ENCODE measurements at places on chromosomes 5 and 9.
A peak's percentile ranks its signal among the peaks of the same experiment; 100 is the strongest.

DNA sequence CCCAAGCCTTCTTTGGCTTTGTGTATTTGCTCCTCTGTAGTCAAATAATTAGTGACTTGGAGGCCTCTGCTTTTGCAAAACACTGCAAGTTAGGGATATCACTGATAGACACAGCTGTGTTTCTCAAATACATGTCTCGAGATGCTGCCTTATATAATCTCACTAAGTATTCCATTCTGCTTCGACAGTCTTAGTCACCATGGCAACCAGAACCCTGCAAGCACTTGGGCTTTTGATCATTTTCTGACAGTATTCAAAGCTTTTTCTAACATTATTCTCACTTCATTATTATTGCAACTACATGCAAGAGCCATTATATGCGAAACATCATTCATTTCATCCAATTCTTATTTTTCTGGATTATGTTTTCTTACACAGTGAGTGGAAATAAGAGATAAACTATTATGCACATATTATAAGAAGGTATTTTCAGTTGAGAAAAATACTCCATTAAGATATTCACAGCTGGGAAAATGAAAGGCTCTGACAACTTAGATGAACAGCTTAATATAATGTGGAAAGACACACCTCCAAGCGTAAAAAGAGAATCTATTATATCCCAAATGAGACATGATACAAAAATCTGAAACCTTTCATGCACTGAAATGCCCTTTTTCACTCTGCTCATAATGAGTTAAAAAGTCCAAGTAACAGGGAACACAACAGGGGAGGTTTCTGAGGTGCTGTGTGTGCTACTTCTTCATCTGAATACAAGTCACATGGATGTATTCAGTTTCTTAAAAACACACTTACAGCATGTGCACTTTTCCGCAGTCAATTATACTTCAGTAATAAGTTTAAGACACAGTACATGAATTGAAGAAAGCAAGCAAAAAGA lies 93.9 kb downstream of the SCAI start:
- no peak for DNase-seq

DNA sequence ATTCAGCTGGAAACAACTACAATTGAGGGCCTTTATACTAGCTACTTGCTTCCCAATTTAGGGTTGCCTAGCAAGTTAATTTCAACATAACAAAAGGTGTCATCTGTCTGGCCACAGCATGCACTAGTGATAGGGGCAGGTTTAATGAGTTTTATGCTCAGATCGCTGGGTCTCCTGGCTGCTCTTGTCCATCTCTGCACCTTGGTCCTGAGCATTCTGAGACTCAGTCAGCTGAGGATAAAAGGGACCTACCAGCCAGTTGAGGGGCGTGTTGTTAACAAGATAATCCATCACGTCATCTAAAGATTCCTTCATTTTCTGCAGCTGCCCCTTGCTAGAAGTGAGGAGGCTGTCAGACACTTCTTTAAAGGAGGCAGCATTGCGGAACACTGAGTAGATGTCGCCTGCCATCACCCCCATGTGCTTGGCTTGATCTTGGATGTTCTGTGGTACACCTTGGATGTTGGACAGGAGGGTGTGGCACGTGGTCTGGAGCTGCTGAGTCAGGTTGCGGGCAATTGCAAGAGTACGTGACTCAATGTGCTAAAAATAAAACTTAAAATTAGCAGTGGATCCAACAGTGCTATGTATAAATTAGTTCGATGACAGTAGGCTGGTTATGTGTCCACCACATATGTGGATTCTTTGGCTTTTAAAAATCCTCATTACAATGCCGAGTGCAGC lies 11.0 kb downstream of the PLIN2 start:
- no peak for DNase-seq

DNA sequence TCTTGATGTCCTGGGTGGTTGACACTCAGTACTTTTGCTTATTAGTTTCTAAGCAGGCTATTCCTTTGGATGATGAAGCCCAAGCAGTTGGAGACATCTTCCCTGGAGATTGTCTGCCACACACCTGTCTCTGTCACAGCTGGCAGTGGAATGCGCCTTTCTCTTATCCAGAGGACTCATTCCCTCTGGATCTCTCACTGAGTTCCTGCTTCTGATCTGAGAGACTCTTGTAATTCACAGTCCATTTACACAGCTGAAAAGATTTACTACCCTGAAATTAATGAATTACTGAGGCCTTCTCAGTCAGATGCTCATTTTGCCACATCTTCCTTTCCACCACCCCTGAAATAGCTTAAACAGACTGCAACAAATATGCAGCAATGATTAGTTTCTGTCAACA lies 15.9 kb downstream of the TAL2 start:
- no peak for DNase-seq

- DNase-seq = peak; percentile 8
These were observed 119.5 kb upstream of the CACNA1B start for GRCh38 chr9:137758067-137758466.

GRCh38 chr9:114141553-114142402 lies 13.6 kb upstream of the COL27A1 start:
- no peak for DNase-seq

GRCh38 chr9:32584784-32585183 lies 11.8 kb upstream of the NDUFB6 start:
- DNase-seq = no peak

DNA sequence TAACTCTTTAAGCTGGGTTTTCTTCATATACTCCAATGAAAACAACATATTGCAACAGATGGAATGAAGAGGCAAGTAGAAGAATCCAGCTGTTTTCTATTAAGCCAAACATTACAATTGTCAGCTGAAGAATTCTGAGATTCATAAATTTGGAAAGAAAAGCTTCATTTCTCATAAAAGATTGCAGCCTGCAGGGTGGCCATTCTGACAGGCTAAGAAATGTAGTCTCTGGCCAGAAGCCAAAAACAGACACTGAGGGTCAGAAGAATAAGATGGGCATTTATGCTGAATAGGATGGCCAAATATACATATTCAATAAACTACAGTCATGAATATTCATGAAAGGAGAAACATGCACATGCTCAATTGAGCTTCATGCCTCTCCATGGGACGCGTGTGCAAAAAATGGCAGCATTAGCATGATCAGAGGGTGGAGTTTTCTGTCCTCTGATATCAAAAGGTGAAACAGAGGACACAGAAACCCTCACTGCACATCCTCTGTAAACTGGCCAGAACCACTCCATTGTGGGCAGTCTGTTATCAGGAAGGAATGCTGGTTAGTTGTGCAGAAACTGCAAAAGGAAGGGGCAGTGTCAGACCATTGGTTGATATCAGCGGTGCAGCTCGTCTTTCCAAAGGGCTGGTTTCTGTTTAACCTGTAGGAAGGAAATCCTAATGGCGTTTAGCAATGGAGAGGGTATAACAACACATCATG lies 50.2 kb downstream of the FXN start:
- no peak for DNase-seq

GRCh38 chr5:85823462-85824426 lies 794.0 kb upstream of the COX7C start:
- DNase-seq = no peak

DNA sequence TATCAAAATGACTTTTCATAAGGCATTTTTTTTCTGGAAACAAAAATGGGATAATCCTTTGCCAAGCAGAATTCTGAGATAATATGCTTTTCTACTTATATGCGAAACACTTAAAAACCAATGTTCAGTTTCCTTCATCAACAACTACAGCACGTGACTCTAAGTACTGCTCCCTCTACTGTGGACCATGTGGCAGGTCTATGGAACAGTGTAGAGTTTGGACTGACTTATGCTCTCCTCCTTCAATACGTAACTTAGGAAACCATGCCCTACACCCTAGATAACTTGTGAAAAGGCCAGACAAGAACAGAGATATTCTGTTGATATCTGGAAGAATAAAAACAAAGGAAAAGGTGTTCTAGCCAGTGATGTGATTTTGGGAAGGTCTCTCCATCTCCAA lies 111.3 kb upstream of the GNA14 start:
- no peak for DNase-seq

- DNase-seq = no peak
These were observed 90.1 kb downstream of the STARD4 start for GRCh38 chr5:111422245-111422644.

DNA sequence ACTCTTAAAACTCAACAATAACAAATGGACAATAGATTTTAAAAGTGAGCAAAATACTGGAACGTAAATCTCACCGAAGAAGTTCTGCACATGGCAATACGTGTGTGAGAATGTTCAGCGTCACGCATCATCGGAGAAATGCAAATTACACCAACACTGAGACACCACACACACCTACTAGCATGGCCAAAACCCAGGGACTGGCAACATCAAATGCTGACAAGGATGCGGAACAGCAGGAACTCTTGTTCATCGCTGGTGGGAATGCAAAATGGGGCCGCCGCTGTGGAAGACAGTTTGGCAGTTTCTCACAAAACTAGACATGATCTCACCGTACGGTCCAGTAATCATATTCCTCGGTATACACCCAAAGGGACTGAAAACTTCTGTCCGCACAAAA lies 21.6 kb upstream of the CLPTM1L start:
- DNase-seq = no peak

DNA sequence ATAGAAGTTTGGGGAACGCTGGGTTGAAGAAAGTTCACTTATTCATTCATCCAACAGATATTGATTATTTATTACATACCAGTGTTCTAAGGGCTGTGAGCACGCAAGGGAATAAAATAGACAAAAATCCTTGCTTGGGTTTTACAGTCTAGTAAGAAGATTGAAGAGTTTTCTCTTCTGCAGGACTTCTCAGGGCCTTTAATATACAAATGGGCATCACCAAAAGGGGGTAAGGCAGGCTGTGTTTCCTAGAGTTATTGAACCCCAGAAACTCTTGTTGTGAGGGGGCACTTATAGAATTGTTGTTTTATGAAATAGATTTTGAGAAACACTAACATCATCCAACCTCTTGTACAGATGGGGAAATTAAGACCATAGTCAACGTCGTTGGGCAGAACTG lies 198.5 kb upstream of the ZNF618 start:
- DNase-seq = no peak

DNA sequence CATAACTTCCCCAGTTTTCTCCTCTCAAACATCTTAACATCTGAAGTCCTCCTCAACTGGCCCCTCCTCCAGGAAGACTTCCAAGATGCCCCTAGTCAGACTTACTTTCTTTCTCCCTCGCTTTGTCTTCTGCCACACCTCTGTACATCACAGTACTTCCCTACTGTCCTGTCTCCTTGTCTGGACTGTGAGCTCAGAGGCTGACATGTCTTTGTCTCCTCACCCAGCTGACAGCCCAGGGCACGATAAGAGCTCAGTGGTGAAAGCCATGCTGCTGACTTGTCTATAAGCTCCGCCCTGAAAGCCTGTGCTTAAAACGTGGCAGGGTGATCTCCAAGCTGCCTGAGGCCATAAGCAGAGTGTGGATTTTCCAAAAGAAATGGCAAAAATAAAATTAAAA lies 33.0 kb upstream of the SLC25A51 start:
- DNase-seq = no peak

DNA sequence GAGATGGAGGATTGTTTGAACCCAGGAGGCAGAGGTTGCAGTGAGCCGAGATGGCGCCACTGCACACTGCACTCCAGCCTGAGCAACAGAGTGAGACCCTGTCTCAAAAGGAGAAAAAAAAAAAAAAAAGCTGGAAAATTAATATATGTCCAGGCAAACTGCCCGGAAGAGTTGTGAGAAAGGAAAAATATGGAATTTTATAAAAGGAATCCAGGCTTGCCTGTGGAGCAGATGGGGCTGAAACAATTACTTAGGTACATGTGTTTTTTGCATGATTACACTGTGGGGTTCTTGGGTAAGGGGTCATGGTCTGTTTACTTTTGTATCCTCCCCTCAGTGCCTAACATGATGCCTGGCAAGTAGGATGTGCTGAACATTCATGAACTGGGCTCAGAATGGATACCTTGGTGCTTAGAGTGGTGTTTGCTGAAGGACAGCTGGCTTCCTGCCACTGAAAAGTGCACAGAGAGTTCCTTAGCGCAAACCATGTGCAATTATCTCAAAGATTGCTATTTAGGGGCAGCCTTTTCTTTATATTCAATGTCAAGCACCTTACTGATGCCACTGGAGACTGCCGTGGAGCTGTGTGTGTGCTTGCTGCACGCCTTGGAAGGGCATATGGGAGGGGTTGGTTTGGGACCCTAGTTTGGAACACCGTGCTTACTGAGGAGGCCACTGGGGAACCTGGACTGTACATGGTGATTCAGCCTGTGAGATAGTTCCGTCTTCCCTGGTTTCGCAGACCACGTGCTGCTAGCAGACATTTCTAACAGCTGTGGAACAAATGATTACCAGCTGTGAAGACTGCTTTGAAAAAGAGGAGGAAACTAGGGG lies 78.4 kb downstream of the MAP1B start:
- DNase-seq = no peak

- no peak for DNase-seq
These were observed 13.3 kb downstream of the SLC25A46 start for GRCh38 chr5:110751902-110752762.

DNA sequence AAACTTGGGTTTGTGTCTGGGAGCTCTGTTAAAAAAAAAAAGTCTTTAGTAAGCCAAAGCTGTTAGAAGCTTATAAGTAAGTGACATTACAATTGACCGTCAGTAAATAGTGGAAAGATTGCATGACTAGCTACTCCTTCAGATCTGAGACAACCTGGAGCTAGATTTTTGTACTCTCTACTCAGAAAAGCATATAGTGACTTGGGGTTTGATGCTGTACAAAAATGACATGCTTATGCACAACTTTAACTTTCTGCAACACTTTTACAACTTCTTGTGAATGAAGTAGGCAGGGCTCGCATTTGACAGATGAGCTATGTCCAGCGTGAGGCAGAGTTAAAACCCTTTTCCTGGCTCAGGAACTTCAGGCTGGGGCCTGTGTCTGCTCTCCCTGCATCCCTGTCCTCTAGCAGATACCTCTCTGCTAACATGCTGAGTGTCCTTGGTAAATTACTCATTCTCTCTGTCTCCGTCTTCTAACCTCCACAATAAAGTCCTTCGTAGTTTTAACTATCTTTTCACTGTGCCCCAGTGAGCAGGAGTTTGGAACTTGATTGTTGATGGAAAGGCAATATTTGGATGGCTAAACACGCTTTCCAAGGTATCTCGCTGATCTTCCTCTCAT lies 471 bp upstream of the GHR start:
- no peak for DNase-seq

GRCh38 chr9:115764645-115765044 lies 388.9 kb upstream of the PAPPA start:
- DNase-seq = no peak

DNA sequence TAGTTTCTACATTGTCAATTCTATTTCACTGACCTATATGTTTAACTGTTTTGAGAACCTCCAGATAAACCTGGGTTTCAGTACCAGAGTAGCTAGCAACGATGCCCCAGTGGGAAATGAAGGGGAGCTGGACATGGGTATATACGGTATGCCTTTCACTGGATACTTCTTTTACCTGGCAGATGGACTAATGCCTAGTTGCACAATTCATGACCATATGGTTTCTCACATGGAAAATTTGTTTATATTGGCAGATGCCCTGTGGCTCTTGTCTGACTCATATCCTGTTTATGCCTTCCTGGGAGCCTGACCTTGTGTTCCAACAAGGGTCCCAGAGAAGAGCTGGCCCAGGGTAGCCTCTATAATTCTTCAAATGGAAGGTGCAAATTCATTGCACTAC lies 144.1 kb downstream of the MAT2B start:
- no peak for DNase-seq

- DNase-seq = no peak
These were observed 149.8 kb upstream of the SLC28A3 start for GRCh38 chr9:84490206-84490841.

Data from activated CD8-positive, alpha-beta memory T cell treated with anti-CD3 and anti-CD28 coated beads, Interleukin-2, amount 50 U/mL, for 48 hours (primary cell).